ENCODE measurements at places on chromosomes 7 and 10.

DNA sequence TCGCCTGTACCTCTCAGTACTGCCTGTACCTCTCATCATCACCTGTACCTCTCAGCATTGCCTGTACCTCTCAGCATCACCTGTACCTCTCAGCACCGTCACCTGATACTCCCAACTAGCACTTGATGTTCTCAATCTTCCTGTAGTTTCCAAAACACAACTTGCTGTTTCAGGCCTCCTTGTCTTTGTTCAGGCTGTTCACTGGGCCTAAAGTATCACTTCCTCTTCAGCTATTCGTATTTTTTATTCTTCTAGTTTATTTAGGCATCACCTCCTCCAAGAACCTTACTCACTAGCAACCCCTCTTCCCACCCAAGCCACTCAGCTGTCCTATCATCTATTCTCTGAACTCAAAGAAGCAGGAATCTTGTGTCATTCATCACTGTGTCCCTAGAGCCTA lies 24.1 kb downstream of the OR6B1 start:
- no peak for ATAC-seq

GRCh38 chr10:32207544-32207943 lies 139.4 kb downstream of the EPC1 start:
- ATAC-seq = no peak

DNA sequence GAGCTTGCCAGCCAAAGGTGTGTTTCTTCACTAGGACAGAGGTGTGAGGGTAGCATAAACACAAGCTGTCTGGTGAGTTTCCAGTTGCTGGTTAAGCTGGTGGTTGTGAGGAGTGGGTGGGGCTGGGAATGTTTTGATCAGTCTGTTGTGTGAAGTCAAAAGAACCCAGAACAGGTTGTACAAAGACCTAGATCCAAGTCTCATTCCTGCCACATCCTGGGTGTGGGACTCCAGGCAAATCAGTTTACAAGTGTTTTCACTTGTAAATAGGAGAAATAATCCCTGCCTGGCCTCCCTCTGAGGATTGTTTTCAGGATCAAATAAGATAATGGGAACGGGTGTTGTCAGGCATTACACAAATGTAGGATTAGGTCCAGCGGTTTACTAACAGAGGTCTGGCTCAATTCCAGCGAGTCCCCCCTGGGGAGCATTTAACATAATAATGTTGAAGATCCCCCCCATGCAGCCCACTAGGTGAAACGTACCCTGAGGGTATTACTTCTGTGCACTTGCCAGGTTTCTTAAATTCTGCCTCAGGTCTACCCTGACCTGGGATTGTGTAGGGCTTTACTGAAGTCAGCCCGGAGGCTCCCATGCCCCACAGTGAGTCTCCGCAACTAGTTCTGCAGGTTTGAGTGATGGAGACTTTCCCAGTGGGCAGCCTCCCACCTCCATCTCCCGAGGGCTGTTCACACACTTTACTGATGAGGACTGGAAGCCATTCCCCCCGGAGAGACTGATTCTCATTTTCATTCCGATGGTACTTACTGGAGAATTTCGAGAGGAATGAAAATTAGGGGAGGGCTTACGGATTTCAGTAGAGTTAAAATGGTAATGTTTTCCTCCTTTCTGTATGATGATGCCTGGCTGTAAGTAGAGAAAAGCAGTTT lies 2.7 kb upstream of the FRAT2 start:
- ATAC-seq = no peak

- ATAC-seq = no peak
Measured at GRCh38 chr7:11843113-11843765, 11.2 kb upstream of the THSD7A start.

- ATAC-seq = no peak
Measured at GRCh38 chr10:63722537-63722936, 201.3 kb downstream of the REEP3 start.

DNA sequence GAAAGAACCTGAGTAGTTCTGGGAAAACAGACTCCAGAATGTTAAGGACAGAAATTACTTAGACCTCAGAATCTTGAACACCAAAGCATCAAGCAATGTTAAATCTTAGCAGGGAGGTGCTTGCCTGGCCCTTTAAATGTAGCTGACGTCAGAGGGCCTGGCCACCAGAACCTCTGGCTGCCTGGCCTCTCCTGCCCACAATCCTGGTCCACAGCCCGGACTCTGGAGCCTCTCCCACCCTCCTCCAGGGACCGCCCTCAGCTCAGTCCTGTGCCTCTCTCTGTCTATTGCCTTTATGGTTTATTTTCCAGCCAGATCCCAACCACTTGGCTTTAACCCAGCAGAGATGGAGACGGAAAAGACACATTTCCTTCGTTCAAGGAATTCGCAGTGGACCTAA lies 42.2 kb upstream of the EGR2 start:
- no peak for ATAC-seq

Data from activated CD4-positive, CD25-positive, alpha-beta regulatory T cell treated with anti-CD3 and anti-CD28 coated beads, Interleukin-2, amount 50 U/mL, for 24 hours (primary cell).